GM23248 (cell line): ENCODE measurements at places on chromosomes 16 and 17.

DNA sequence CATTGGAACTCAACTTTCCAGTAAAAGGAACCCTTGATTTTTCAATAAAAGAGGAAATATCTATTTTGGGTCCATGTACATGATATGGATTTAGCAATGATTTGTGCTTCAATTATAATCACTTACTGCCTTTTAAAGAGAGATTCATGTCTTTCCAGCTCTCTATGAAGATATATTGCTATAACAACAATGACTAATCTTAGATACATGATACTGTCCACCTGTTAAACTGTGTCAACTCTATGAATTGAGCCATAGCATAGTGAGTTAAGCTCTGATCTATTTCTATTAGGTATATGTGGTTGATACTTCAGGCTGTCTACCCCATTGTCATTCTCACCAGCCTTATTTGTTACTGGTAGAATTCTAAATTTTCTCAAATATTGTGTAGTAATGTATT is 15.0 kb upstream of the MPHOSPH6 start:
- no peak for DNase-seq

GRCh38 chr16:54165912-54166865 is 120.4 kb downstream of the IRX3 start:
- no peak for DNase-seq

DNA sequence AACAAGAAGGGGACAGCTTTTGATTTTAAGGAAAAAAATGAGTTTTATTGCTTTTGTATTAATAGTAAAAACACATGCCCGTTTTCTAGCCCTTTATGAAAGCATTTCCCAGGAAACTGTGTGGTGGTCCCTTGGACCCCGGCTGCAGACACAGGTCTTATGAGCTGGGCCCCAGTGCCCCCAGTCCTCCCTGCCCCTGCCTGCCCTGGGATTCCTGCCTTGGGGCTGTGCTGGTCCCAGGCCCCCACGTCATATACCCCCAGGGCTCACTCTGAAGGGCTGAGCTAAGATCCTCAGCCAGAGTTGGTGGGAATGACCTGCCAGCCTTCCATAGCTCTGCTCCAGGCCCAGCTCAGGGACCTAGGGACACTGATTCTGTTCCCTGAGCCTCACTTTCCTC is 30.8 kb downstream of the GINS2 start:
- no peak for DNase-seq

- peak; percentile 55 for DNase-seq
Observed at GRCh38 chr16:66842765-66843164, 1.4 kb upstream of the CA7 start.

GRCh38 chr17:49694847-49695697 is 12.7 kb downstream of the SLC35B1 start:
- peak; percentile 50 for DNase-seq

DNA sequence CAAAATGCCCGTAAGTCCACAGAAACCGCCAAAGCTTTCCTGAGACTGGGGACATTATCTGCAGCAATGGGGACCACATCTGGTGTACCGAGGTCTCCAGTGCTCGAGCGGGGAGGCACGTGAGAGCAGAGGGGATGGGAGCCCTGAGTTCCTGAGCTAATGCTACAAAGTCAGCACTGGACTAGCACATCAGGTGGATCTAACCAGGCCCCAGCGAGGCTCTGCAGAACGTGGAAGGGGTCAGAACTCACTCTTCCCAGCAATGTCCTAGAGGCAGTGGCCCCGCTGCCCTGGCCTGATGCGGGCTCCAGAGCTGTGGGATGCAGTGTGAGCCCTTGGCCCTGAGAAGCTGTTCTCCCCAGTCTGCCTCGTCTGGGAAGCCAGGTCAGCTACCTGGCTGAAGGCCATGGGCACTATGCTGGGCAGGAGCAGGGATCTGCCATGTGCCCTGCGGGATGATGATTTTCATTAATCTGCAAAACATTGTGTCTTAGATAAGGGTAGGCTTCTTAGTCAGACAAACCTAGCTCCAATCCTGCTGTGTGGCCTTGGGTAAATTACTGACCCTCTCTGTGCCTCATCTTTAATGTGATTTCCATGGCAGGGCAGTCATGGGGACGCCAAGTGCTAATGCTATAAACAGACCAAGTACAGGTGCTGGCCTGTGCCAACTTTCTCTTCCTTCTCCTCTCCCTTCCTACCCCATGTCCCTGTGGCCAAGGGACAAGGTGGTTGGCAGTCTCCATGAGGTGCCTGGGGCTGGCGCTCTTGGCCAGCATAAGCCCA is 40.1 kb upstream of the SLC38A10 start:
- no peak for DNase-seq

DNA sequence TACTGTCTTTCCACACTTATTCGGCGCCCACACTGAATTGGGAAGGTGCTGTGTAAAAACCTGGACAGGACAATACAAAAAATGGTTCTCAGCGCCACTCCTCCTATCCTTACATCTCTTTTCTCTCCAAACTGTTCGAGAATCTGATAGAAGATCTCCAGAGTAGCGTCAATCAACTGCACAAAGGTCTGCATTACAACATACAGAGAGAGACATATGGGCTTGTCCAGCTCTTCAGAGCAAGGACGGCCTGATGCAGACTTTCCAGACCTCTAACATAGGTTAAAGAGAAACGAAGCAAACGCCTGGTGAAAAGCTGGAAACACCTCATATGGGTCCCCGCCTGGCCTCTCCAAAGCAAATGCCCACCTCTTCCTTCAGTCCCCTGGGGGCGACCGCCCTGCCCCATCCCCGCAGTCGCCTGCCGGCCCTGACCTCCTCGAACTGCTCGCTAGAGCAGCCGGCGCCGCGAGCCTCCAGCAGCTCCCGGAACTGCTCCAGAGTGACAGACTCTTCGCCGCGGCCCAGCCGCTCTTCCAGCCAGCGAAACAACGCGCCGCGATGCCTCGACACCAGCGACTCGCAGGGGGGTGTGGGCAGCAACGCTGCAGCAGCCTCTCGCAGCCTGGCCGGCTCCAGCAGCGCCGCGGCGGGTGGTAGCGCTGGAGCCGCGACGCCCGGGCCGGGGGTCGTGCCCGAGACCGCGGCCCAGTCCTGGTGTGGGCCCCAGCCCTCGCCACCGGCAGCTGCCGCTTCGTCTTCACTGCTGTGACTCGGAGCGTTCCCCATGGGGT is 526 bp downstream of the ZZEF1 start:
- peak; percentile 78 for DNase-seq

- no peak for DNase-seq
Observed at GRCh38 chr17:10420811-10421210, 939 bp downstream of the MYH8 start.

GRCh38 chr16:82630219-82630618 is 3.5 kb downstream of the CDH13 start:
- peak; percentile 74 for DNase-seq

DNA sequence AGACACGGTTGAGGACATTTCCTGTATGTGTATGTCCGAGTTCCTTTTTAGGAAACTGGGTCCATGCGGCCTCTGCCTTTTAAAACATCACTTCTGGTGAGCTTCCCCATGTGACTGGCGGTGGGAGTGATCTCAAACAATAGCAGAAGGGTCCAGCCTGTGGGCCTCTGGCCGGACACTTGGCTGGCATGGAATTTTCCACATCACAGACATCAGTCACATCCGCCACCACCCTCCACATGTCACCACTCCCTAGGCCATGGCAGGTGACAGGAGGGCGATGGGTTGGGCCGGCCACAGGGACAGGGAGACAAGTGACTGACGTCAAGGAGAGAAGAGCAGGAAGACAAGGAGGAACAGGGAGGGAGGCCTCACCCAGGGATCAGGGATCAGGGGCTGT is 83.7 kb downstream of the DNAH17 start:
- DNase-seq, result no peak

DNA sequence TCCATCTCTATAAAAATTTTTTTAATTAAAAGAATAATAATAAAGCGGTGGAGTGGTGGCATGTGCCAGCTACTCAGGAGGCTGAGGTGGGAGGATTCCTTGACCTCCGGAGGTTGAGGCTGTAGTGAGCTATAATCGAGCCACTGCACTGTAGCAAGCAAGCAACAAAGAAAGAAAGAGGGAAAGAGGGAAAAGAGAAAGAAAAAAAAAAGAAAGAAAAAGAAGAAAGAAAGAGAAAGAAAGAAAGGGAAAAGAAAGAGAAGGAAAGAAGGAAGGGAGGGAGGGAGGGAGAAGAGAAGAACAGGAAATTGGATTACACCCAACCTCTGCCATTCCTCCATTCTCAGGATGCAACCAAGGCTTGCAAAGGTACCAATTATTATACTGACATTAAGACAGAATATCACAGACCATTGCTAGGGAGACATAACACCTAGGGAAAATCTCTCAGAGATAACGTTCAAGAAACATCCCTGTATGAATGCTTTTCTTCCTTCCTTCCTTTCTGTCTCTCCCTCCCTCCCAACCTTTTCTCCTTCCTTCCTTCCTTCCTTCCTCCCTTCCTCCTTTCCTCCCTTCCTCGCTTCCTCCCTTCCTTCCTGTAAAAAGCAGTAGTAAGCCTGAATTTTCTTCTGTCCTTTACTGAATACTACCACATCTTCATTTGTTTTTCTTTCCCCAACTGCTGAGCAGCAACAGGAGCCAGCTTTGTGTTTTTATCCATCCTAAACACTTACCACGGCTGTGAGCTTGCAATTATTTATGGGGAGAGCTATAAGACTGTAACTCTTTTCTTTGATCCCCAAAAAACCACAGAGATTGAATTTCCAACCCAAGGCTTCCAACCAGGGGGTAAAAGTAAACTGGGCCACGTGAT is 1.8 kb upstream of the LITAF start:
- DNase-seq, result no peak

DNA sequence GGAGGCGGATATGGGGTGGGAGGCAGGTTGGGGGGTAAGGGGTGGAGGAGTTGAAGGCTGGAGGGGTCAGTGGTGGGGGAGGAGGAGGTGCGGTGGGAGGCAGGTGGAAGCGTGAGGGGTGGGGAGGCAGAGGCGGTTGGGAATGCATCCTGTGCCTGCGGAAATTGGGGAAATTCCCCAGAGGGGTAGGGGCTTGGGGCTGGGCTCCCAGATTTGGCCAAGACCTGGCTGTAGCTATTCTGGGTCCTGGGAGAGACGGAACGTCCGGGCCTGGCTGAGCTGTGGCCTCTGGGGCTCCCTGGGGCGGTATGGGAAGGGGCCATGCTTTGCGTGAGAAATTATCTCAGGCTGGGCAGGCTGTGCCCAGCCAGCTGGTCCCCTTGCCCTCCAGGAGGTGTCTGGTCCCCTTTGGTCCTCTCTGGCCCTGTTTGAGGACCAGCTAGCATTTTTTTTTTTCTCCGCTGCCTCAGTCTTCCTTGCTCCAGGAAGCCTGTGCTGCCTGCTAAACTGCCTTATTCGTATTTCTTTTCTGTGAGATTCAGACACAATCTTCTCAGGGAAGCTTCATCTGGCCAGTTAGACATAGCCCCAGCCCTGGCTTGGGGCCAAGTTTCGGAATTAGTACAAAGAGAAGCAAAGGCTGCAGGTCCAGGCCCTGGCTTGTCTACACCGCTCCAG is 7.3 kb upstream of the TRPV2 start:
- DNase-seq, result peak; percentile 54

DNA sequence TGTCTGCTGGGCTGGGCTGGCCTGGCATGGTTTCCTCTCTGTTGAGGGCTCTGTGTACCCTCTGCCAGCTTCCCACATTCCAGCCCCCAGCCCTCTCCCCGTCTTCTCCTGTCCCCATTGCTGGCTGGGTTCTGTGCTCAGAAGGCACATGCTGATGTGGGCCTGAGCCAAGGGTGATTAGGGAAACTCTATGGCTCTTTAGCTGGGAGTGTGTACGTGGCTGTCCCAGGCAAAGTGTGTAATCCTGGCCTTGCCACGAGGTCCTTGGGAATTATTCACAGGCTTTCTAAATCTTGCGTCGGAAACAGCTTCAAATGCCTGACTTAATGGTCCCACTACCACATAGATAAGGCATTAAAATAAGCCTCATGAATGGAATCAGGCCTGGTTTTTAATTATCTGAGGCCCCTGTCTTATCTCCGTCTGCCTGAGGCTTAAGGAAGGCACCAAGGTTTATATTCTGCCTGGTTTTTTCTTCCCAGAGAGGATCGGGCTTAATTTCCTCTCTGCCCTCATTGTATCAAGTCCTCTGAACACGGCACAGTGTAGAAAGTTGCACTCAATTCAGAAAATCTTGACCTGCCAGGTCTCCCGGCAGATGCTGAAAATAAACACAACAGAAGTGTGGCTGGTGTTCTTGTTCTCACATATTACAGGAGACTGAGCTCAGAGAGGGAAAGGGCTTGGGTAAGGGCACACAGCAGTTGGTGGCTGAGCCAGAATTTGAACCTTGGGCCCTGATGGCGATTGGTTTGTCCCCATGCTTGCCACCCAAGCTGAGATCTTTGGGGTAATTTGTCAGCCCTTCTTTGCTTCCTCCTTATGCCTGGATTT is 52.9 kb upstream of the LGALS9 start:
- peak; percentile 55 for DNase-seq

DNA sequence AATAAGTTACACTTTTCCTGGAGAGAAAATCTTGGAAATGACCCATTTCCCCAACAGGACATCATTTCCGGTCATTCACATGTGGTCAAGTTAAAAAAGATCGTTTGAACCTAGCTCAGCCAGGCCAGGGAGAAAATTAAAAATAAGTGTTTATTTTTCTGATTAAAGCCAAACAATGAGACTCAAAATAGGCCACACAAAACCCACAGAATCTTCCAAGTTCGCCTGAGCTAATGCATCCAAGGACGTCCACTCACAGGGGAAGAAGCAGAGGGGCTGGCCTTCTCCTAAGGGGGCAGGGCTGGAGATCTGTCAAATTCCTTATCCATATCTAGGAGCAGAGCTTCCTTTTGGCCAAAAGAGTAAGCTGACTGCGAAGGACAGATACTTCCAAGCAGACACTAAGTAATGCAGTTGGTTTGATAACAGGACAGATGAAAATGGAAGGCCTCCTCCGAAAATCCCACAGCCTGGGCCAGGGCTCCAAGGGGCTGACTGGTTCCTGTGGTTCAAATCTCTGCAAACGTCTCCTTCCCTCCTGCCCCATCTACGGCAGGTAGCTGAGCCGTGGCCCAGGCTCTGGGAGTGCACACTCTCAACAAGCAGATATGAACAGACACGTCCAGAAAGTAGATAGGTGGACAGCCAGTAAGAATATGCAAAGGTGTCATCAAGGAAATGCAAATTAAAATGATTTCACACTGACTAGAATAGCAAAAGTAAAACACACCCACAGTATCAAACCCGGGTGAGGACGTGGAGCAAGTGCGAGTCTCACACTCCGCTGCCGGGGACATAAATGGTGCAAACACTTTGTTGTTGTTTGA is 98.5 kb downstream of the MRM3 start:
- no peak for DNase-seq

GRCh38 chr17:47223007-47223406 is 13.9 kb downstream of the MYL4 start:
- peak; percentile 27 for DNase-seq

DNA sequence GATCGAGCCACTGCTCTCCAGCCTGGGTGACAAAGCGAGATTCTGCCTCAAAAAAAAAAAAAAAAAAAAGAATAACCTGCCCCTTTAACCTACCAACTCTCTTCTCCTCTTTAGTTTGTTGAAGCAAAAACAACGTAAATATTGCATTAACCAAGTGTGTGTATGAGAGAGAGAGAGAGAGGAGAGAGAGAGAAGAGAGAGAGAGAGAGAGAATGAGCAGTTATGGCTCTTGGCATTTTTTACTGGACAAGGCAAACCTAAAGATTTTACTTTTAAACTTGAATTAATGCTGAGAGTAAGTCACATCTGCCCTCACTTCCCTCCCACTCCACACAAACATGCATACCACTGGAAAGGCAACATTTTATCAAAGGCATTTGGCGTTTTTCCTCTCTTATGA is 3.0 kb upstream of the SLFN5 start:
- peak; percentile 21 for DNase-seq
